Muscle of arm (tissue), 14 donors: ENCODE measurements at places on chromosomes 16 and 17. TPM values are rescaled to one million over a fixed set of nuclear protein-coding genes. Genes with fewer than 3 reads are reported as not detected.

ST6GALNAC1 gene
- polyA plus RNA-seq = 0.46 TPM

PRR29 gene
- 2.2 TPM for polyA plus RNA-seq

SLC47A1 gene
- polyA plus RNA-seq = 1.9 TPM

SUZ12 gene
- polyA plus RNA-seq = 33.7 TPM
